Neural crest cell (in vitro differentiated cells): ENCODE measurements at places on chromosomes 3 and 15.

DNA sequence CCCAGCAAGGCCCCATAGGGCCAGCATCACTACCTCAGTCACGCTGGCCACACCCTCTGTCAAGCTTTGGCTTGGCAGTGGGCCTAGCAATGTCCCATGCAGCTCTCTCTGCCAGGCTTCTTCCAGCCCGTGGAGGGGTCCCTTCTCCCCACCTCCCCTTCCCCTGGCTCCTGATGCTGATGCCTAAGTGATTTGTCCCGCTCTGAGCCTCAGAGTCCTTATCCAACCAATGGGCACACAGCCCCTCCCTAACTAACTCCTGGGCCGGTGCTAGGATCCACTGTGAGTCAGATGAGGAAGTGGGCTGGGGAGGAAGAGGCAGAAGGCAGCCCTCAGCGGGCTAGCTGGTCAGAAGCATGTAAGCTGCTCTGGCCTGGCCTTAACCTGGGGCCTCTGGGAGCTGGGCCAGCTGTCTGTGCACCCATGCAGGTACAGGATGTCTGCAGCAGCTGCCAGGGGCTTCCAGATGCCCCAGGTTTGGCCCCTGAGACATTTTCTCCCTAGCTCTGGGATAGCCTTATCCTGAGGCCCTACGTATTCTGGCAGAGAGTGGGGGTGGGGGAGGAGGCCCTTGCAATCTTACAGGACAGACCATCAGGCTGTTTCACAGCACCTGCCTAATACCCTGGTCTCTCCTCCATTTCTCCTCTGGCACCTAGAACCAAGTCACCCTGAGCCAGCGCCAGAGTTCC, 740 bp upstream of the ZBTB47 start:
- DNase-seq, result no peak

GRCh38 chr3:11536132-11536935, 107.4 kb downstream of the VGLL4 start:
- DNase-seq, result no peak

DNA sequence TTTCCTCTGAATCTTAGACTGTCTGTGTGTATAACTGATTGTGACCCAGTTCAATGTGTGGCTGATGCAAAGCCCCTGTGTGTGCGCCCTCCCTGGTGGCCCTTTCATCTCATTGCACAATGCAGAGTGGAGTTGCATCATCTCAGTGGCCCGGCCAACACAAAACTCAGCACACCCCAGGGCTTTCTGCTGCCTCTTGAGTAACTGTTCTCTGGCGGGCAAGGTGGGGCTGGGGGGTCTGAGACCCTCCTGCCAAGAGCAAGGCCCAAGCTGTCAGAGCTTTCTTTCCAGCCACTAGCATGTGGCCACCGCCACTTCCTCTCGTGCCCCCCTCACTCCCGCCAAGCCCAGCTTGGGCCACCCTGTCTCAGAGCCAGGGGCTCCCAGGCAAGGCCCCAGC, 80.7 kb upstream of the ALDH1L1 start:
- peak; percentile 30 for DNase-seq

GRCh38 chr3:168071591-168072322, 24.0 kb downstream of the GOLIM4 start:
- DNase-seq, result no peak

- DNase-seq, result no peak
Observed at GRCh38 chr3:51887620-51888019, 12.2 kb upstream of the IQCF5 start.

DNA sequence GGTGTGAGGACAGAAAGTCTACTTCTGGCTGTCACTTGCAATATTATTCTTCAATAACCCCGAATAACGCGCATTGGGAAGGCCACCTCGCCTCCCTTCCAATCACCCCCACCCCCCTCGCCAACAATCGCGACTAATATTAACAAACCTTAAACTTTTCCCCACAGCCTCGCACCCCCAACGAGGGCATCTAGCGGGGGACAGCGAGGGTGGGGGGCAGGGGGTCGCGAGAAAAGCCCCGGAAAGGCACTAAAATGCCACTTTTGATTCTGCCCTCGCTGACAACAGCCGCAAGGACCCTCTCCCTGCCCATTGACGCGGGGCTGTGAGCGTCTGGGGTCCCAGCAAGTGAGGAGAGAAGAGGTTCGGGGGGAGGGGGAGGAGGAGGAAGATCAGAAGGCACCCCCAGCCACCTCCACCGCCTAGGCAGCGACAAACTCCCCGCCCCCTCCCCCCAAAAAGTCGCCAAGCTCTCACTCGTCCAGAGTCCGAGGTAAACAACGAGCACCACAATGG, 868 bp downstream of the SATB1 start:
- DNase-seq, result no peak

GRCh38 chr15:58442122-58442521, 10.3 kb downstream of the LIPC start:
- no peak for DNase-seq

- DNase-seq, result no peak
Observed at GRCh38 chr3:102179326-102180177, 255.3 kb upstream of the ZPLD1 start.

GRCh38 chr3:71129611-71130431, 453.7 kb downstream of the FOXP1 start:
- no peak for DNase-seq

- DNase-seq, result no peak
Observed at GRCh38 chr3:62238003-62238402, 135.3 kb downstream of the FEZF2 start.

DNA sequence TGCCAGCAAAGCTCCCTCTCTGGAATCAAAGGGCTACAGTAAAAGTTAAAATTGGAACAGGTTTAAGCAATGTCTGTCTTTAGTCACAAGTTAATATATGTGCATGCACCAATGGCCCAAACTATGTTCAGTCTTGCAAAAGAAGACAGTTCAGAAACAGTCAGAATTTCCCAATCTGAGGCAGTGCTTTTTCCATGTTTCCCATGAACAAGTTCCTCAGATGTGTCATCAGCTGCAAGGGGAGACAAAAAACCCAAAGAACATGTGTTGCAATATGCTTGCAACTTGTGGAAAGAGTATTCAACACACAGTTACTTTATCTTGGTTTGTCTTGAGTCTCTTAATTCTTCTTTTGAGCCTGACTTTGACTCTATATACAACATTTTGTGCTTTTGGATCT, 148.4 kb downstream of the USP13 start:
- DNase-seq, result no peak

GRCh38 chr15:82040862-82041261, 5.0 kb downstream of the MEX3B start:
- no peak for DNase-seq

DNA sequence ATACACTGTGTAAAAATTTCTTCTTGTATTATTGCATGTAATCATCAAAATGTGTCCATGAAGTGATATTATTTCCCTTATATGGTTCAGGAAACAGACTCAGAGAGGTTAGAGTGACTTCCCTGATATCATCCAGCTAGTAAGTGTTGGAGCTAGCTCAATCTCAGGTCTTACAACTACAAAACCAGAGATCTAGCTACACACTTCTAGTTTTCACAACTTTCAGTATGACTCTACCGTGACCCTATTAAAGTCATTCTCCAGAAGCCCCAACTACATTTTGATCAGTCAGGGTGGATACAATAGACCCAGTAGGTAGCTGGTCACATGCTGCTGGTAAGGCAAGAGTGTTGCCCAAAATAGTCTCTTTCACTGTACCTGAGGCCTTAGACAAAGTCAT, 165.3 kb downstream of the GOLIM4 start:
- DNase-seq, result no peak

DNA sequence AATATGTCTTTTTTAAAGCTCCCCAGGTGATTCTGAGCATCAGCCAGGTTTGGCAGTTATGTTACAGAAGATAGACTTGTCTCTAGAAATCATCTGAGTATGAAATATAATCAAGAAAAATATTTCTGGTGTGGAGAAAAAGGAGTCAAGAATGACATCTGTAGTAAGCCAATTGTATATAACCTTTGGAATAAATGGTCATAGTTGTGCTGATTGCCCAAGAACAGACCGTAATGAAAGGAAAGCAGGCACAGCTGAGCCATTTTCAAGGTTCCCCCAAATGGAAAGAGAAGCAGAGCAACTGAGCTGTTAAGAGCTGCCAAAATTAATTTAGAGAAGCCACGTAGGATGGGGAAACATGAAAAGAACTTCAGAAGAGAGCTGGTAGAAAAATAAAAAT, 26.6 kb downstream of the GOLM2 start:
- no peak for DNase-seq

GRCh38 chr15:99703603-99704443, 29.4 kb downstream of the LYSMD4 start:
- DNase-seq, result no peak

DNA sequence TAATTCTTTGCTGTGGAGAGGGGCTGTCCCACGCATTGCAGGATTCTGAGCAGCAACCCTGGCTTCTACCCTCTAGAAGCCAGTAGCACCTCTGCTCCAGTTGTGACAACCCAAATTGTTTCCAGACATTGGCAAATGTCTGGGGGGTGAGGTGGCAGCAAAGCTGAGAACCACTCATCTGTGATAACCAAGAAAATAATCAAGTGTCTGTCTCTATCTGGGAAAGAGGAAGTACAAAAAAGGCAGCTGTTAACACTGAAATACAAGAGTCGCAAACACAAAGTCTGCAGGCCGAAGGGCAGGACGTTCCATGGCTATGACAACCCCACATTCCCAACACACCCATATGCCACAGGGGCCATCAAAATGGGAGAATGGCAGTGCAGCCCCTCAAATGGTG, 42.2 kb upstream of the GNB5 start:
- DNase-seq, result no peak

GRCh38 chr3:17749281-17749680, 6.8 kb upstream of the TBC1D5 start:
- no peak for DNase-seq

DNA sequence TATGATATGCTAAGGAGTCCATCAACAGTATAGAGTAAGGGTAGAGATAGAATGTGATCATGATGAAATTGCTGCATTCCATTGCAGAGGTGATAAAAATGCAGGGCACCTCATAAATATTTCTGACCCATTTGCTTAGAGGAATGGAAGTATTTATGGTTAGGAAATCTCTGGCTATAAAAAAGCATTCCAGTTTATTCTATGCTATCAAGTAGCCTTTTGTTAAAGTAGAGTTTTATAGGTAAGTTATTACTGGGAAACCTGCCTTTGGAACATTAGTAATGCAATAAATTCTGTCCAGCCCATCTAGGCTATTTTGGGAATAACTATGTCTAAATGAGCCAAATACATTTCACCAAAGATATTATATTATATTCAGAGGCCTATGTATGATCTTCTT, 19.8 kb upstream of the STRIT1 start:
- DNase-seq, result no peak

DNA sequence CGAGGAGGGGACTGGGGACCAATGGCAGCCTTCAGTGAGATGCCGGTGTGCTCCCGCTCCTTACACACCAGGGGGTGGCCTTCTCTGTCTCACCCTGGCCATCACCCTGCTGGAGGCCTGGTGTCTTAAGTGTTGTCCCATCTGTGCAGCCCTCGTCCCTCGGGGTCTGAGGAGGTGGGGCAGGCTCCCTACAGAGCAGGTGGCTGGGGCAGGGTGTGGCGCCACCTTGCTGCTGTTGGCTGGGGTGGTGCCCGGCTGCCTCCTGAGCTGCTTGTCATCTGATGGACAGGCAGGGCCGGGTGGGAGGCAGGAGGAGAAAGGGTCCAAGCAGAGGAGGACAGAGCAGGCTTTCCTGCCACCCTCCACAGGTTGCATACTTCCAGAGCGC, 25.9 kb downstream of the PTPN23 start:
- DNase-seq, result no peak

DNA sequence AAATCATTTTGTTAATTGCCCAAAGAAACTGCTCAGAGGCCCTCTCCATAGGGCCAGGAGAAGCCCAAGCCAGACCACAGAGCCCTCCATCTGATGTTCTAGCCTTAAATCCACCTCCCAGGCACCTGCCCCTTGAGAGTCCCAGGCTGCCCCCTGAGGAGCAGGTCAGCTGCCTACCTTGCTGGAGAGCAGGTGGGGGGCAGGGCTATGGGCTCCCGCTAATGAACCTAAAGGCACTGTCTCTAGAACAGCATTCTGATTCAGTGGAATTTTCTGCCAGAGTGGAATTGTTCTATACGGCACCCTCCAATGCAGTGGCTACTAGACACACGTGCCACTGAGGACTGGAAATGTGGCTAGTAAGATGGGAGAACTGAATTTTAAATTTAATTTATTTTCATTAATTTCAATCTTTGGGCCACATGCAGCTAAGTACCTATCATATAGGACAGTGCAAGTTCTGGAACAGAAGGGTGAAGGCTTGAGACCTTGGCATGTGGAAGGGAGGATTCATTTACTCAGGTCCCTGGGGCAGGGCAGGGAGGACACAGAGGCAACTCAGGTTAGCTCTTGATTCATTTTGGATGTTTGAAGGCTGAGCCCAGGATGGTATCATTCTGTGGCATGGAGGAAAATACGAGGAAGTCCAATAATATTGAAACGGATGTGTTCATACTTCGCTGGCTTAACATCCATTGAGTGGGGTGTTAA, 11.4 kb downstream of the AMOTL2 start:
- DNase-seq, result no peak

DNA sequence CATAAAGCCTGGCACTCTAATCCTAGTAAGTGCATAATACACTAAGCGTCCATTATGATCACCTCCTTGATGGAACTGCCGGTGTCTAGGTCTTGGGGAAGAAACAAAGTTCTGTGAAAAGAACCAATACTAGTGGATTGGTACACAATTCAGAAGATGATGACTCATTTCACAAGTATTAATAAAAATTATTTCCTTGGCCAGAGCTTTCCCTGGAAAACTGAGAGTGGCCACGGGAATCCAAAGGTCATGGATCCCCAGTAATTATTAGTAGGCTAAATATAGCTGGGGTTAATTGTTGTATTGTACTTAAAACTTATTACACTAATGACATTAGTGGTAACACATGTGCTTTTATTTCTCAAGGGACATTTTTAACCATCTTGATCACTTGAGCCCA, 808.0 kb upstream of the NR2F2 start:
- no peak for DNase-seq

GRCh38 chr15:85689729-85690128, 105.0 kb downstream of the KLHL25 start:
- peak; percentile 11 for DNase-seq

DNA sequence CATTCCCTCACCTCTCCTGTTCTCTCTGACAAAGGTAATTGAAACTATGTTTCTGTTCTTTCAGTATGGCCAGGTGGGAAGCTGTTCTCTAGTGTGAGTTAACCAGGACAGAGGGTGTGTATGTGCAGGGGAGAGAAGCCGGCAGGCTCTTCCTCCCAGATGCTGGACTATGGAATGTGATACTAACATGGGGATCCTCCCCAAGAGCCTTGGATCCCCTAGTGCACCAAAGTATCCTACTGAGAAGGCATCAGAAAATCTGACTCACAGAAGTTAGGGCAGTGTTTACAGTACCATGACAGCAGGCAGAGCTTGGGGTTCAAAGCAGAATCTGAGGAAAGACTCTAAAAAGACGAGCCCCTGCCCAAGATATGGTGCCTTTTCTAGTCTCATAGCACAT, 123.1 kb downstream of the APBA2 start:
- no peak for DNase-seq
